ENCODE measurements at places on chromosomes 2 and 18.

- no peak for DNase-seq
These were observed 284.7 kb upstream of the VWC2L start for GRCh38 chr2:214126135-214126534.

DNA sequence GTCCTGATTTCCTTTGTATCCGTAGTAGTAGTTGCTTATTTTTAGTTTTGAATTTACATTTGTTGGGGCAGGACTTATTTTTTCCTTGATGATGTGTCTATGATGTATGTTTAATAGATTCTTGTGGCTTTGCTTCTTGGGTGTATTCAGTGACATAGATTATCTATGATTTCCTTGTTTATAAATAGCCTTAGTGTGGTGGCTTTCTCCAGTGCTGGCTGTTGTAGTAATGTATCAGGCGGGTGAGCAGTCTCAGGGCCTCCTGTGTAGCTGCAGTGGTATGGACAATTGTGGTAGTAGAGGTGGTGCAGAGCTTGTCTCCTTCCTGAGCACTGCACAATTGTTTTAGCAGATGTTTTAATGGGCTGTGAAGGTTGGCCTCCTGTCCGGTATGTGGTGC, 60.5 kb downstream of the SMCHD1 start:
- no peak for DNase-seq

GRCh38 chr18:76725445-76725844, 96.9 kb upstream of the ZNF236 start:
- DNase-seq: no peak

- no peak for DNase-seq
These were observed 238.7 kb upstream of the KCNH7 start for GRCh38 chr2:163077241-163077640.

GRCh38 chr2:198703281-198703680, 754.5 kb downstream of the SATB2 start:
- no peak for DNase-seq

- no peak for DNase-seq
These were observed 240.7 kb upstream of the RAB6C start for GRCh38 chr2:129738799-129739198.

DNA sequence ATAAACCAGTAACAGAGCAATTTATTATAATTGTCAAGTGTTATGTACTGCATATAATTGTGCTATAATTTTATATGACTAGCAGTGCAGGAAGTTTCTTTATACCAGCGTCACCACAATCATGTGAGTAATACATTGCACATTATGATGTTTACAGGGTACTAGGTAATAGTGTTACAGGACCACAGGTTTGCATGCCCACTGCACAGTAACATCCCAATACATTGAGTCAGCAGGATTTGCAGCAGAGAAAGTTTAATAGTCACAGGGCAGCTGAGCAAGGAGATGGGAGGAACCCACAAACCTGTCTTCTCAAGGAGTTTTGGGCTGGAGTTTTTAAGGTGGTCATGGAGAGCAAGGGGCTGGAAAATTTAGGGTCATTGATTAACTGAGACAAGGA, 1042.9 kb upstream of the ACVR2A start:
- DNase-seq: no peak

- DNase-seq: no peak
These were observed 108.3 kb downstream of the SPP2 start for GRCh38 chr2:234158812-234159211.

DNA sequence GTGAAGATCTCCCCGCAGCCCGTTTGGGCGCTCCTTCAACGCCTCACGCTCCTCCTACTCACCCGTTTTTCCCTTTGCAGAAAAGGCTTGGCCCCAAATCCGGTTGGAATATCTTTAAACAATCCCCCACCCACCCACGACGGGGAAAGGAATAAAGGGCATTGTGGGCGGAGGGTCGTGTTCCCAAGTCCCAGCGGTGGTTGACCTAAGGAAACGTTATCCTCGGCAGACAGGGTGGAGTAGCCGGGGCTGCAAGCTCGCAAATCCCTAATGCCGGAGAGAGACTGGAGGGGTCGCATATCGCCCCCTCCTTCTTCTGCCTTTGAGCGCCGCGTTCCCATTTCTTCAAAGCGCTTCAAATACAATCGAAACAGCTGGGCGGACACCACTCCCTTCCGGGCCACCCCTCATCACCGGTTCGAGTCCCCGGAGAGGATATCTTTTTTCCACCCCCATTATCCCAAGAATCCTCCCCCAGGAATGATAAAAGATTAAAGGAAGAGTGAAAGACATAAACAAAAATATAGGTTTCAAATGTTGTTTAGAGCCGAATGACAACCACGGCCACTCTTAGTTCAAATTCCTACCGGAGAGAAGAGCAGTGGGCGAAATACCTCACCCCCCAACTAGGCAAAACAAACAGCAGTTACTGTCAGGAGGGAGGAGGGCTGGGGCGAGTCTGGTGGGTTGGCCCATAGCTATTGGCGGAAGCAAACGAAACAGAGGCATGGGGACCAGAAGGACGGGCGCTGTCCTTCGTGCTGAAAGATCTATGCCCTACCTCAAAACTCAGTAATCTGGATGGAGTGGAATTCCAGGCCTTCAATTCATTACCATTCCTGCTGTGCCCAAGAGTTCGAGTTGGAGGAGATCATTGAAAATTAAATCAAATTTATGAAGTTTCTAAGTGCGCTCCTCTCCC, 2.8 kb upstream of the GAD1 start:
- DNase-seq: no peak

DNA sequence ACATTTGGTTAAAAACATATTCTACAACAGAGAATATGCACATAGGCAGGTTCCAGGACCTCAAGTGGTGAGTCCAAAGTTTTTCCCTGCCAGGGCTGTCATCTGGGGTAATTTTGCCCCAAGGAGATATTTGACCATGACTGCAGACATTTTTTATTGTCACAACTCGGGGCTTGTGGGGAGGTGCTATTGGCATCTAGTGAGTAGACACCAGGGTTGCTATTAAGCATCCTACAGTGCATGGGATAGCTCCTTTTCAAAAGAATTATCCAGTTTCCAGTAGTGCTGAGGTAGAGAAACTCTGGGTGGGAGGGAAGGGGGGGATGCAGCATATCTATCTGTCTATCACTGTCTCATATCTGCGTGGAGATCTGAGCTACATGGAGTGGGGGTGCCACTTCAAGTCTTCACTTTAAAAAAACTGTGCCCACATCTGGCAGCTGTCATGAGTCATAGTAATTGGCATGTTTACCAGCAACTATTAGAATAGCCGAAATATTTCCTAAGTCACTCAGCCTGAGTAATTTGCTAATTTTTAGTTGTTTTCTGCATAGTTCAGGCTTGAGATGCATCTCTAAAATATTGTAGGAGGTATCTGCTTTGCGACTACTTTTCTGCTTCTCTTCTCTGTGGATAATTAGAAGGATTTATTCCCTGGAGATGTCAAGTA, 254.0 kb upstream of the RBMS1 start:
- no peak for DNase-seq

- DNase-seq: no peak
These were observed 10.9 kb upstream of the INO80D start for GRCh38 chr2:206096876-206097275.
